ENCODE measurements at places on chromosomes 11 and 22.

GRCh38 chr22:36839356-36840073 lies 21.3 kb upstream of the NCF4 start:
- DNase-seq = no peak
- no peak overlapping the region for H3K27ac ChIP-seq
- H3K4me1 ChIP-seq = no peaks in the 10 kb centered on the region
- H3K4me3 ChIP-seq = no peak overlapping the region

DNA sequence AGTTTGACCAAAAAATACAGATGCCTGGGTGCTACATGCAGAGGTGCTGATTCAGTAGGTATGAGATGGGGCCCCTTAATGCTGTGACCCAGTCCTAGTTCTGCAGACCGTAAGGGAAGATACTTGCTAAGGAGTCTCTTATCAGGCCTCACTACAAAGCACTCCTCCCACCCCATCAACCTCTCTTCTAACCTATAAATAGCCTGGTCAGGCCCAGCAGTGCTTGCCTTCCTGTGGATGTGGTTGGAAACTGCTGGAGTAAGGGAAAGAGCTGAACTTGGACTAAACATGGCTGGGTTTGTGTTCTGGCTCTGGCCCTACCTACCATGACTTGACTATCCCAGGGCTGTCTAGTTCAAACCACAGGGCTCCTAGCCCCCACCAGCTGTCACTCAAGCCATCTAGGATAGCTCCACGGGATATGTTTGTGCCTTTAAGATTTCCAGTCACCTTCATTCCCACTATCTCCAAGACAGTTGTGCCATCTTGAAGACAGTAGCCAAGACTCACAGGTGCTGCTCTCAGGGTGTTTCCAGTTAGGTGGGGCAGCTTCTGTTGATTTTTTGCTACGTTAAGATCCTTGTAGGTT lies 9.5 kb upstream of the DKK3 start:
- peaks cover 1% of the 10 kb centered on the region for H3K4me1 ChIP-seq
- H3K4me3 ChIP-seq = no peak overlapping the region
- no peak for DNase-seq
- no peak overlapping the region for H3K27ac ChIP-seq

GRCh38 chr11:19820100-19820499 lies 107.5 kb downstream of the NAV2 start:
- H3K4me3 ChIP-seq = no peak overlapping the region
- no peaks in the 10 kb centered on the region for H3K4me1 ChIP-seq
- no peak overlapping the region for H3K27ac ChIP-seq

- peaks cover 6% of the 10 kb centered on the region for H3K27me3 ChIP-seq
- H3K4me1 ChIP-seq = peaks cover 6% of the 10 kb centered on the region
- H3K4me3 ChIP-seq = no peak overlapping the region
- no peaks in the 10 kb centered on the region for H3K36me3 ChIP-seq
Observed at GRCh38 chr22:22691716-22692701, 47.6 kb downstream of the GGTLC2 start.

- no peak overlapping the region for H3K4me3 ChIP-seq
- no peak for DNase-seq
- no peaks in the 10 kb centered on the region for H3K36me3 ChIP-seq
- no peaks in the 10 kb centered on the region for H3K4me1 ChIP-seq
- H3K27ac ChIP-seq = no peak overlapping the region
Observed at GRCh38 chr22:48805516-48805915, 1022.2 kb downstream of the BRD1 start.

DNA sequence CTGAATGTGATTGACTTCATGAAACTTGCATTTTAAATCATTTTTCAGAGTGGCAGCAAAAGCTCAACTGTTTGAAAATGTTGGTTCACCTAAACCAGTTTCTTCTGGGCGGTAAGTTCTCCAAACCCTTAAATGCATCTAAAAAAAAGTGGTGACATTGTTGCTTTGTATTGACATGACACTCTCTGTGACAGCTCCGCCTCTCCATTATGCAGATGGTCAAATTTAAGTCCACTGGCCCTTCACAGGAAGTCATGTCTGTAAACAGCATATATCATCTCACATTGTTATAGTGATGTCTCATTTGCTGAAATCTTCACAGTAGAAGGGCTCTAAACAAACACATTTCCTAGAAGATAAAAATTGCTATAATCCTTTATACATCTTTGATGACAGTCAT lies 150.7 kb downstream of the PGR start:
- no peaks in the 10 kb centered on the region for H3K4me1 ChIP-seq
- H3K27me3 ChIP-seq = no peaks in the 10 kb centered on the region
- H3K36me3 ChIP-seq = no peaks in the 10 kb centered on the region
- no peak for DNase-seq
- H3K27ac ChIP-seq = no peak overlapping the region

DNA sequence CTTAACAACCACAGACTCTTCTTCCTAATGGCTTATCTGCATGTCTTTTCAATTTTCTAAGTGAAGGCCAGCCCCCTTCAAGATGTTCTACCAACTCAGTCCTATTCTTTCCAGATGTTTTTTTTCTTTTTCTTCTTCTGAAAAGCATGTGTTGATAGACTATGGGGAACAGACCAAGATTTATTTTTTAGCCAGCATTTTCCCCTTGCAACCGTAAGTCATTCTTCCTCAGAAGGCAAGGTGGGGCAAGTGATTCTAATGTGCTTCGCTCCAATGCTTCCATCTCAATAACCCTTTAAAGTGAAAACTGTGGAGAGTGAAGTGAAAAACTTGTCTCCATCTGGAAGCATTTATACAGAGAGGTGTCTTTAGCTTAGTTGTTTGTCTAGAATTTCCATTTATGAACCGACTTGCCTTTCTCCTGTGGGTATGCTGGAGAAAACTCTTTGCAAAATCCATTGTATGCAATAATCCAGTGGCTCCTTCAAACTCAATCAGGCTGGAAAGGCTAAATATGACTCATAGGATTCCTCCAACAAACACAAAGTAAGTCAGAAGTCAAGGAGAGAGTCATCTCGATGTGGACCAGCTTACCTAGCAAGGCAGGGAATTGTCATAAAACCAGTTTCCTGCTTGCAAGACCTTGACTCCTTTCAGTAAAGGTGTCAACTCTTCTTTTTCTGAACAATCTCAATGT lies 83.7 kb downstream of the MAML2 start:
- no peaks in the 10 kb centered on the region for H3K27me3 ChIP-seq
- peaks cover 59% of the 10 kb centered on the region for H3K4me1 ChIP-seq
- no peak for DNase-seq

GRCh38 chr11:70478166-70478890 lies 80.0 kb downstream of the CTTN start:
- H3K27me3 ChIP-seq = peaks cover 19% of the 10 kb centered on the region
- no peak for DNase-seq
- peaks cover 2% of the 10 kb centered on the region for H3K36me3 ChIP-seq
- no peak overlapping the region for H3K4me3 ChIP-seq
- H3K27ac ChIP-seq = no peak overlapping the region
- no peaks in the 10 kb centered on the region for H3K4me1 ChIP-seq
